Midbrain (tissue), 1 donor: ENCODE measurements at places on chromosomes 4 and X.

DNA sequence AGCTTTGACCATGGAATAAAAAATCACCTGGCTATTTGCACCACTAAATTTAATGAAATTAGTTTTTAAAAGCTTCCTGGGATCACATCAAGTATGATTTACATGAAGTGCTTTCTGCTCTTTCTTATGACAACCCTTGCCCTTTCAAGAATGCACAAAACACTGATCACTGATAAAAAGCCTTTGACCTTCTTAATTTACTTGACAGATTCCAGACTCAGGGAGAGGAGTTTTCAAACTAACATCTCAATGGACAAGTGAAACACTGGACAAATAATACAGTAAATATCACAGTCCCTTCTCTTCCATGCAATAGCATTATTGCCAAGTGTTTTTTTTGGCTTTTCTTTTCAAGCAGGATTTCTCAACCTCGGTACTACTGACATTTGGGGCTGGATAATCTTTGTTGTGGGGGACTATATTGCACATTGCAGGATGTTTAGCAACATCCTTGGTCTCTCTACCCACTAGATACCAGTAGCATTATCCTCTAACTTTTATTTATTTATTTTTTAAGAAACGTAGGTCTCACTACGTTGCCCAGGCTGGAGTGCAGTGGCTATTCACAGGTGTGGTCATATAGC is 86.3 kb downstream of the ZNF827 start:
- no peak for DNase-seq

- DNase-seq, result no peak
Measured at GRCh38 chr4:26993539-26993938, 132.9 kb downstream of the STIM2 start.

DNA sequence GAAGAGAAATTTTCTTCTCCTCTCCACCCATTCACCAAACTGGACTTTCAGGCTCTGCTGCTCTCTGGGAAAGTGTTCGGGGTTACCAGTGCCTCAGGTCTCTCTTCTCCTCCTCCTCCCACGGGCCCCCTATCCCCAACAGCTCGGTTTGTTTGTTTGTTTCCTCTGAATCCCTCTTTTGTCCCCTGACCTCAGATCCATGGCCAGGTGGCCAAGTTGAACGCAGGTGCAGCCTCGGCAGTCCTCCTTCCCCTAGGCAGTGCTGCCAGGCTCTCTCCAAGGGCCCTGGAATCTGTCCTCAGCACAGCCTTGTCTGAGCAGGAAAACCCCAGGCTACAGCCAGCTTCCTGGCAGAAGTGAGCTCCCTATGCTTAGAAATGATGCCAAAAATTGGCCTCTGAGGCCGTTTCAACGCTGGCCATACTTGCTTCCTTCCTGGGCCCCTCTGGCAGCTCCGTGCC is 60.0 kb downstream of the FHDC1 start:
- peak; percentile 14 for DNase-seq

DNA sequence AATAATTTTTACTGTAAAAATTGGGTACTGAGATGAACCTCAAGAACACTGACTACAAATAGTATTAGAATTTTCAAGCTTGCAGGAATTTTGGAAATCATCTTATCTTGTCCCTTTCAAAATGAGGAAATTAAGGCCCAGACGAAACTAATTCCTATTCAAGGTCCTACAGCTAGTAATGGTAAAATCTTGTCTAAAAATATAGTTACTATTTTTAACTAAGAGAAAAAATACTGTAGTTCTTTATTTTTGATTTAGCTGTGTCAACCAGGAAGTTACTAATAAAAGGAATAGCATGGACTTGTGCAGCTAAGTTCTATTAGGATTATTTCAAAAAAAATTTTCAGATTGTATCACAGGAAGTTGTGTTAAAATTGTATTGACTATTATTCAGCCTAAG is 12.7 kb downstream of the PRIMPOL start:
- DNase-seq, result no peak

DNA sequence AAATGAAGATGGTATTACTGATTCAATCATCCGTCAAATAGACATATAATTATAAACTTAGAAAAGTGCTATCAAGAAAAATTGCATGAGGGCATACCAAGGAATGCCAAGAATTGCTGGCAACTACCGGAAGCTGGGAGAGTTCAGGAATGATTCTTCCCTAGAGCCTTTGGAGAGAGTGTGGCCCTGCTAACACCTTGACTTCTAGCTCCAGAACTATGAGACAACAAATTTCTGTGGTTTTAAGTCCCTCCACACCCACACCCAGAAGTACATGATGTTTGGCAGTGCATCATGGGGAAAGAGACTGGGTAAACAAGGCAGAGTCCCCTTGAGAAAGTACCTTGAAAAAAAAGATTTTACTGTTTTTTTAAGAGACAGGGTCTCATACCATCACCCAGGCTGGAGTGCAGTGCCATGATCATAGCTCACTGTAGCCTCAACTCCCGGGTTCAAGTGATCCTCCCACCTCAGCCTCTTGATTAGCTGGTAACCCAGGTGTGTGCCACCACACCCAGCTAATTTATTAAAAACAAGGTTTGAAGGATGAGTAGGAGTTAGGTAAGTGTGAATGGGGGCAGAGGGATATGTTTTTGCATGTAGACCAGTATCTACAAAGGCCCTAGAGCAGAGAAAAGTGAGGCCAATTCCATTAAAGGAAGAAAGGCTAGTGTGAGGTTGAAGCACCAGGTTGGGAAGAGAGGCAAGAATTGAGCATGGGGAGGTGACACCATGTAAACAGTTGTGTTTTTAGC is 53.1 kb downstream of the GSX2 start:
- DNase-seq, result no peak

DNA sequence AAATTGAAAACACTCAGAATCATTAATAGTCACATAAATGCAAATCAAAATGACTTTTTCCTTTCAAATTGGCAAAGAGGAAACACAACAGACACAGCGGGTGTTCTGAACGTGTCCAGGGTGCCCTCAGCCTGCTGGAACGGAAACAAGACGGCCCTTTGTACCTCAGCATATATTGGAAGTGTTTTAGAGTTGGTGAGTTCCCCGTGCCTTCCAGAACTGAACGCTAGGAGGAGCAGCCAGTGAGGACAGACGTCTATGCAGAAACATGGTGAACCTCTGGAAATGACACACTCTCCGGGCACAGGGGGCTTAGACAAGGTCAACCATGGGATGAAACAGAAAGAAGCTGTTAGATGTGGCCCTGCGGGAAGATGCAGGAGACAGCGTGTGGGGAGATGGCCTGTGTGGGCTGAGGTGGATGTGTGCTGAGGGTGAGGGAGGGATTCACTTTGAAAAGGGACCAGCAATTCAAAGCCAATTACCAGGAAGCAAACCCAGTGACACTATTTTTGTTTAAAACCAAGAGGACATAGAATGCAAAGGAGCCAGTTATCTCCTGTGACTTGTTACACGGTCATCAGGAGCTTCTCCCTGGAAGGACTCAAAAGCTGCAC is 40.4 kb downstream of the RNF212 start:
- DNase-seq, result peak; percentile 55

DNA sequence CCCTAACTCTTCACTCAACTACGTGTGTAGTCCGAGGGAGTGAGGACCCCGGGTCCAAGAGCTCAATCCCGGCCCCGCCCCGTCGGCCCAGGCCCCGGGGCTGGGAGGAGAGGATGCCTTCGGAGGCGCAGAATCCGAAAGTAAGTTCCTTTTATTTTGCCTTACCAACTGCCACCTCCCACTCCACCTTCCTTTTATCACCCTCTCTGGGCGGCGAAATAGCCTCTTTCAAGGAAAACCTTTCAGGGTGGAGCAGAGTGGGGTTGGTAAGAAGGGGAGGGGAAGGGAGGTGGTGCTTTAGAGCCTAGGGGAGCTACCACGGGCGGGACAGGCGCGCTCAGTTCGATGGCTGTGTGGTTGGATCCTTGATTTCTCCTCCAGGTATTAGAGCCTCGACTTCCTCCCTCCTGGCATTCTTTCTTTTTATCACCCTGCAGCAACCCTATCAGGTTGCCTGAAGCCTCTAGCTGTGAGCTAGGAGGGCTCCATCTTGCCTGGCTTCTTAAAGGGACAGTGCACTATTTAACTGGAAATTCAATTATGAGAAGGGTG is 191.2 kb downstream of the RRAGB start:
- peak; percentile 6 for DNase-seq

DNA sequence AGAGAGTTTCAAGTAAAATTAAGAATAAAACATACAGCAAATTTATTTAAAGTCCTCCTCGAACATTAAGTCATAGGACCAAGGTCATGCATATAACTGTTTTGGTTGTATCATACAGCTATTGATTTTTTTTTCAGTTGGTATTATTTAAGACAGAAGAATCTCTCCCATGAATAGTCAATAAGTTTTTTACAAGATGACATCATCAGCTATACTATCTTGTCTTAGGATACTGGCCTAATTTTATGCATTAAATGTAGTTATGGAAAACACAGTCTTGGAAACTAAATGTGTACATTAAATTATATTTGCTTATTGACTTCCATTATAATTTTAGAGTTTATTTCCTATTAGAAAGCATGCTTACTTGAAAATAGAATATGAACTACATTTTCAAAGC is 755.9 kb downstream of the PCDH19 start:
- DNase-seq, result no peak
